ENCODE measurements at places on chromosomes 3 and 15. TPM values are rescaled to one million over a fixed set of nuclear protein-coding genes. Genes with fewer than 3 reads are reported as not detected.
A peak's percentile ranks its signal among the peaks of the same experiment; 100 is the strongest.

GRCh38 chr3:118550122-118550521, 484.5 kb downstream of the IGSF11 start:
- no peak overlapping the region for H3K27ac ChIP-seq
- no peaks in the 10 kb centered on the region for H3K4me1 ChIP-seq
- H3K4me3 ChIP-seq: no peak overlapping the region

GRCh38 chr3:24060055-24060454, 115.0 kb downstream of the NR1D2 start:
- no peak overlapping the region for H3K4me3 ChIP-seq
- no peaks in the 10 kb centered on the region for H3K36me3 ChIP-seq
- no peaks in the 10 kb centered on the region for H3K27me3 ChIP-seq

- no peak overlapping the region for H3K4me3 ChIP-seq
- H3K27me3 ChIP-seq: no peaks in the 10 kb centered on the region
- peaks cover 16% of the 10 kb centered on the region for H3K4me1 ChIP-seq
- no peaks in the 10 kb centered on the region for H3K36me3 ChIP-seq
These were observed 5.3 kb downstream of the INAFM2 start for GRCh38 chr15:40328751-40329150.

- no peaks in the 10 kb centered on the region for H3K36me3 ChIP-seq
- no peak overlapping the region for H3K4me3 ChIP-seq
- no peak overlapping the region for H3K27ac ChIP-seq
- peaks cover 10% of the 10 kb centered on the region for H3K4me1 ChIP-seq
- DNase-seq: no peak
- no peaks in the 10 kb centered on the region for H3K27me3 ChIP-seq
These were observed 5.3 kb downstream of the ATP1B3 start for GRCh38 chr3:141881702-141882101.

DNA sequence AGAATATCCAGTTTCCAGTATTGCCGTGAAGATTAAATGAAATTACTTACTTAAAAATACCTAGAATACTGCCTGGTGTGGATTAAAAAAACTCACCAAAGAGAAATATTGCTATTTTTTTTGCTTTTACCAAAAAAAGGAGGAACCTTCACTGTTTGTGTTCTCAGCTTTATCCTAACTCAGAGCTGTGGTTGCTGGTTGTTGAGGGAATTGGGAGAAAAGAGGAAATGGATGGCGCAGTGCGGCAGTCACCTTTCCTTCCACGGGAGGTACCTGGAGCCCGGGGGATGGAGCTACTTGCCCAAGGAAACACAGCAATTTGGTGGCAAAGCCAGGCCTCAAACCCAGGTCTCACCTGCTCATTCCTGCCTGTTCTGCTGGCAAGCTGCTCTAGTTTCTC, 270.3 kb downstream of the RPLP1 start:
- no peaks in the 10 kb centered on the region for H3K36me3 ChIP-seq
- no peaks in the 10 kb centered on the region for H3K27me3 ChIP-seq
- no peak overlapping the region for H3K27ac ChIP-seq
- no peak for DNase-seq
- no peak overlapping the region for H3K4me3 ChIP-seq
- H3K4me1 ChIP-seq: no peaks in the 10 kb centered on the region

DNA sequence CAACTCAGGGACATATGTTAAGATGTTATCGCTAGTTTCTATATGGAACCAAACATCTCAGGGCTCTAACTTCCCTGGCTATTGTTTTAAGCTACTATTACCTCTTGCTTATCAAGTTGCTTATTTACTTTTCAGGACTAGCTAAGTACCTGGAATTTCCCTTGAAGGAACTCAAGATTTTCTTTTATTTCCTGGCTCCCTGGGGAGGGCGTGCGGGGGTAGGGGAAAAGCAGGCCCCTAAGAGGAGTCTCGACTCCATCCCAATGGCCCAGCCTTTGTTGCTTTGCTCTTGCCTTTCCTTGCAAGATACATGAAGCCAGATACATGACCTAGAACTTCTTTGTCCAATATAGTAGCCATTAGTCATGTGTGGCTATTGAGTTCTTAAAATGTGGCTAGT, 76.9 kb upstream of the STXBP5L start:
- no peaks in the 10 kb centered on the region for H3K4me1 ChIP-seq
- no peak for DNase-seq
- no peaks in the 10 kb centered on the region for H3K27me3 ChIP-seq
- H3K36me3 ChIP-seq: no peaks in the 10 kb centered on the region
- no peak overlapping the region for H3K27ac ChIP-seq
- no peak overlapping the region for H3K4me3 ChIP-seq

DNA sequence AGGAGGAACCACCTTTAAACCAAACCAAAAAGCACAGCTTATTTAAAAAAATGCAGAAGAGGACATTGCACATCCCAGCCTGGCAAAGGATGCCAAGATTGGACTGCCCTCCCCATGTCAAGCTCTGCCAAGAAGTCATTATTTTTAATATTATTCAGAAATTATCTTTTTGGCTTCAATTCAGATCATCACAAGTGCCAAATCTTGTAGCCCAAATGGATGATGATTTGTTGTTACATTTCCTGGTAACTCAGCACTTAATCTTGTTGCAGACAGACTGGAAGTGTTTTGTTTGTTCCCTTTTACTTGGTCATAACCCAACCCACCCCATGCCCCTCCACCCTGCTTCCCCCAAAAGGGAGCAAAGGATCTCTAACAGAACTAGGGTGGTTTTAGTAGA, 28.1 kb upstream of the LXN start:
- no peaks in the 10 kb centered on the region for H3K4me1 ChIP-seq
- no peak overlapping the region for H3K27ac ChIP-seq
- no peaks in the 10 kb centered on the region for H3K27me3 ChIP-seq
- DNase-seq: no peak
- H3K36me3 ChIP-seq: no peaks in the 10 kb centered on the region
- no peak overlapping the region for H3K4me3 ChIP-seq

GRCh38 chr3:134037168-134037567, 7.4 kb upstream of the SLCO2A1 start:
- peak; percentile 7 for DNase-seq
- no peak overlapping the region for H3K27ac ChIP-seq
- no peak overlapping the region for H3K4me3 ChIP-seq

DNA sequence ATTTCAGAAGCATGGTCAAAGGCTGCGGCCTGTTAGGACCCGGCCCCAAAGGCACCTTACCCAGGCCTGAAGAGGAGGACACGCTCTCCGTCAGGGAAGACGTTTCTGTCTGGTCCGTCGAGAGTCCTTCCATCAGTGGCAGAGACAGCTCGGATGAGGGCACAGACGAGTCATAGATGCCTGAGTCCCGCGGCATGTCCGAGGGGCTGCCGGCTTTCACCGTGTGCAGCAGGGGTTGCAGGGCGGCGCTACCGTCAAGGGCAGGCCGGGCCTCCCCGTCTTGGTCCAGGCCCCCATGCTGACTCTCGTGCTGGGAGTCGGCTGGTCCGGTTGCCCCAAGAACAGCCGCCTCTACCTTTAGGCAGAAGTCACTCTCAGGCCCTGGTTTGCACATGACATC, 37.1 kb downstream of the SPATA12 start:
- H3K36me3 ChIP-seq: no peaks in the 10 kb centered on the region
- no peaks in the 10 kb centered on the region for H3K27me3 ChIP-seq
- no peak for DNase-seq

DNA sequence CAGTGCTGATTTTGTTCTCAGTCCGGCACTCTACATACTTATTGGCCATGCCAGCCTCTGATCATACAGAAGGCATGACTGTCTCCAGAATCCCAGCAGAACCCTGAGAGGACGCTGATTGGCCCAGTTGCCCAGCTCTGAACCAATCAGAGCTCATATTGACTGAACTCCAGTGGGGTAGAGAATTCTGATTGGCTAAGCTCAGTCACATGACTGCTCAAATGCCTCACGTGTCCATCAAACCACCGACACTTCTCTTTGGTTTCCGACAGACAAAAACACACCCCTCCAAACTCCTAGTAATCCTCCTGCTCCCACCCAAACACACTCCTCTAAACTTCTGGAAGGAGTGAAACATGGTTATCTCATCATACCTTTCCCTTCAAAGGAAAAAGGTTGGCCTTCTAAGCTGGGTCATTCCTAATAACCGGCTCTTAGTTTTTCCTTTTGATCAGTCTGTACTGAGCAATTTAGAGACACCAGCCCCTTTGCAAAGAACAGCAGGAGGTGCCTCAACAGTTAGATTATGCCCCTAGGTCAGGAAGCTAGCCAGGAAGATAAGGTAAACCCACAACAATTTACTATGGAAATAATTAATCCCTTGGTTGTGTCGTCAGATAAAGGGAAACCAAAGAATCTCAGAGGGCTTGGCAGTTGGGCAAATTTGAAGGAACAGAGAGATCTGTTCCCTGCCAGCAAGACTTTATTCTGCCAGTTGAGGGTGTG, 187.8 kb downstream of the TLE3 start:
- DNase-seq: peak; percentile 73
- H3K27me3 ChIP-seq: no peaks in the 10 kb centered on the region
- H3K4me3 ChIP-seq: no peak overlapping the region
- H3K4me1 ChIP-seq: no peaks in the 10 kb centered on the region
- no peaks in the 10 kb centered on the region for H3K36me3 ChIP-seq

- H3K4me1 ChIP-seq: no peaks in the 10 kb centered on the region
- H3K36me3 ChIP-seq: no peaks in the 10 kb centered on the region
- no peaks in the 10 kb centered on the region for H3K27me3 ChIP-seq
These were observed 12.5 kb upstream of the B3GALNT1 start for GRCh38 chr3:161117646-161118045.

- peak overlapping the region; percentile 4 for H3K27ac ChIP-seq
- H3K36me3 ChIP-seq: no peaks in the 10 kb centered on the region
- no peak for DNase-seq
These were observed 36.8 kb downstream of the MTMR10 start for GRCh38 chr15:30954674-30955073.

- H3K27ac ChIP-seq: no peak overlapping the region
- no peaks in the 10 kb centered on the region for H3K27me3 ChIP-seq
- H3K4me1 ChIP-seq: no peaks in the 10 kb centered on the region
- no peak overlapping the region for H3K4me3 ChIP-seq
These were observed 686.5 kb upstream of the GOLIM4 start for GRCh38 chr3:168782193-168782592.

DNA sequence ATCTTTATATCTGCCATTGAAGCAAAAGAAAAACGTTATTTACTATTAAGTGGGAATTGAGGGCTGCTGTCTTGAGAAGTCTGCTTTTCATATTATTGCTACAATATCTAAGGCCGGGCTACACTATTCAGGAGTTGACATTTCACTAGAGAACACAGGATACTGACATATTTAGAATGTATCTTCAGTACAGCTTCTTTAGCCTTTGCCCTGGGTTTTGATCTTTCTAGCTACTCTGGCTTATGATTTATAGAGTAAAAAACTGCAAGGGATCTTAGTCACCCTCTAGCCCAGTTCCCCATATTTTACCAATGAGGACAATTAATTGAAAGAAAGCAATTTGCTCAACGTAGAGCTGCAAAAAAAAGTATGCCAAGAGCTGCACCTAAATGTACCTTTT, 307.4 kb upstream of the DPPA4 start:
- no peaks in the 10 kb centered on the region for H3K27me3 ChIP-seq
- H3K27ac ChIP-seq: no peak overlapping the region
- H3K4me3 ChIP-seq: no peak overlapping the region
- DNase-seq: no peak
- no peaks in the 10 kb centered on the region for H3K4me1 ChIP-seq
- no peaks in the 10 kb centered on the region for H3K36me3 ChIP-seq

- H3K4me1 ChIP-seq: no peaks in the 10 kb centered on the region
- no peak overlapping the region for H3K27ac ChIP-seq
- no peaks in the 10 kb centered on the region for H3K27me3 ChIP-seq
- H3K36me3 ChIP-seq: no peaks in the 10 kb centered on the region
- no peak for DNase-seq
- no peak overlapping the region for H3K4me3 ChIP-seq
These were observed 49.1 kb upstream of the ABHD2 start for GRCh38 chr15:89039142-89039541.

DNA sequence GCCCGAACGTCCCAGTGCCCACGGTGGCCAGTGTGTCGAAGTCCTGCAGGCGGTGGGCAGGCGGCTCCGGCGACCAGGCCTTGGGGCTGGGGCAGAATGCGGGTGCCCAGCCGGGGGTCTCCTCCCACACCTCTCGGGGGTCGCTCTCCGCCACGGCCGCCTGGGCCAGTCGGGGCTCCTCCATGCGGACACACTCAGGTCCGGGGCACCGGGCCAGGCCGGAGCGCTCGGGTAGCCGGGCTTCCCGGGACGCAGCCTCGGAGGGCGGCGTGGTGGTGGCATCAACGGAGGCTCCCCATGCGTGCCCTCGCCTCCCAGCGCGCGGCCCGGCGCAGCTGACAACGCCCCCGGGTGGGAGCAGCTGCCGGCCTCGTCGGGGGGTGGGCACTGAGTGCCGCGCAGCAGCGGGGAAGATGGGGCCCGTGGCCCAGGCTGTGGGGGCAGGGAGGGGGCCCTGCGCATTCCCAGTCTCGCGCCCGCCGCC, 30.1 kb upstream of the CERS3 start:
- H3K4me1 ChIP-seq: no peaks in the 10 kb centered on the region
- no peaks in the 10 kb centered on the region for H3K27me3 ChIP-seq
- H3K36me3 ChIP-seq: no peaks in the 10 kb centered on the region
- H3K27ac ChIP-seq: no peak overlapping the region
- DNase-seq: no peak

- DNase-seq: no peak
- no peak overlapping the region for H3K27ac ChIP-seq
- H3K27me3 ChIP-seq: no peaks in the 10 kb centered on the region
- H3K4me3 ChIP-seq: no peak overlapping the region
- H3K36me3 ChIP-seq: no peaks in the 10 kb centered on the region
These were observed 9.1 kb downstream of the BFSP2 start for GRCh38 chr3:133408961-133409360.

GRCh38 chr3:71183549-71183948, 400.0 kb downstream of the FOXP1 start:
- no peak overlapping the region for H3K27ac ChIP-seq
- no peak for DNase-seq
- H3K27me3 ChIP-seq: no peaks in the 10 kb centered on the region
- H3K4me3 ChIP-seq: no peak overlapping the region

The KLHL40 gene
- total RNA-seq: 0.62 TPM

The CLK3 gene
- total RNA-seq: 162 TPM

The RETNLB gene
- total RNA-seq: not detected

The CCR2 gene
- not detected for total RNA-seq

The FILIP1L gene
- 20.1 TPM for total RNA-seq

The SAMD7 gene
- 0.68 TPM for total RNA-seq

The MLF1 gene
- total RNA-seq: 142 TPM

The CD200R1 gene
- 1.3 TPM for total RNA-seq

The ELL3 gene
- total RNA-seq: 16.9 TPM

The HTR3E gene
- 0.31 TPM for total RNA-seq

The CSPG5 gene
- 2.7 TPM for total RNA-seq

The IMPG2 gene
- 0.39 TPM for total RNA-seq

The CLDN16 gene
- total RNA-seq: 0.19 TPM

The MYLK gene
- total RNA-seq: 168 TPM

The SCG3 gene
- 1.2 TPM for total RNA-seq

The CNTN4 gene
- total RNA-seq: 19.6 TPM

Measured in testis (tissue), 5 donors.